ENCODE measurements at places on chromosomes 6 and 20.

- DNase-seq, result no peak
Measured at GRCh38 chr6:170090561-170090960, 200.3 kb downstream of the DLL1 start.

GRCh38 chr6:24052590-24052961 is 73.4 kb upstream of the NRSN1 start:
- no peak for DNase-seq

- peak; percentile 86 for DNase-seq
Measured at GRCh38 chr6:84411060-84411629, 183.7 kb upstream of the CEP162 start.

- no peak for DNase-seq
Measured at GRCh38 chr6:136887953-136888352, 34.1 kb upstream of the SLC35D3 start.

- no peak for DNase-seq
Measured at GRCh38 chr6:49966334-49966733, 2.4 kb upstream of the DEFB114 start.

GRCh38 chr6:43170417-43170930 is 595 bp upstream of the SRF start:
- peak; percentile 87 for DNase-seq

- no peak for DNase-seq
Measured at GRCh38 chr20:21141825-21142224, 15.9 kb downstream of the KIZ start.

DNA sequence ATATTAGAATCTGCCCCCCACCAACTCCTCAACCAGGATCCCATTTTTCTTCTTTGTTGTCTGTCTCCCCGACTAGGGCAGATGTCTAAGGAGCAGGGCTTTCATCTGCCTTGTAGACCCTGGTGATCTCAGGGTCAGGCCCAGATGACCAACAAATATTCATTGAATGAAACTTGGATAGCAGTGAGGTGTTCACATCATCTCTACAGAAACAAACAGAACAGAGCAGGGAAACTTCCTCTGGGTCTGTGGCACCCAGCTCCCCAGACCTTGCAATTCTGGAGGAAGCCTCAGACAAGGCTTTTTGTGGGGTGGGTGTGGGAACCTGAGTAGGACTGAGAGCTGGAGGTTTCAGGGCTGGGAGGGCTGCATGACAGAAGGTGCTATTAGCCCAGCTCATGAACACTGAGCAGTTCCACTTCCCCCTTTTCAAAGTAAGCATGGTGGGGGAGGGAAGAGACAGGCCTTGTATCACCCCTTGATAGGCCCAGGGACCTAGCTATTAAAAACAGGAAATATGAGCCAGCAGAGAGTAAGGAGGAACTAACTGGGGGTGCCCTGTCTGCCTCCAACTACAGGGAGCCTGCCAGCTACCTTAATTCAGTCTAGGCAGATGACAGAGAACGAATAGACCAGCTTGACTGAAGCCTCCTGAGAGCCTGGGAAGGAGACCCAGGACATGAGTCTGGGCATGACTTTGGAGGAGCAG is 37.3 kb upstream of the TOP1 start:
- no peak for DNase-seq

- DNase-seq, result no peak
Measured at GRCh38 chr6:144660561-144661115, 375.5 kb downstream of the UTRN start.
